ENCODE measurements at places on chromosomes 5 and 9. TPM values are rescaled to one million over a fixed set of nuclear protein-coding genes. Genes with fewer than 3 reads are reported as not detected.
A peak's percentile ranks its signal among the peaks of the same experiment; 100 is the strongest.

Gene PFN3
- total RNA-seq, result not detected

Gene CDO1
- total RNA-seq, result 27.1 TPM

Gene TMC1
- total RNA-seq, result not detected

GRCh38 chr5:34857161-34857560, 18.2 kb downstream of the TTC23L start:
- DNase-seq, result no peak
- no peak overlapping the region for H3K4me3 ChIP-seq
- H3K27ac ChIP-seq, result no peak overlapping the region
- H3K4me1 ChIP-seq, result no peaks in the 10 kb centered on the region
- no peaks in the 10 kb centered on the region for H3K36me3 ChIP-seq

Gene SLC36A2
- not detected for total RNA-seq

Gene IFNB1
- not detected for total RNA-seq

DNA sequence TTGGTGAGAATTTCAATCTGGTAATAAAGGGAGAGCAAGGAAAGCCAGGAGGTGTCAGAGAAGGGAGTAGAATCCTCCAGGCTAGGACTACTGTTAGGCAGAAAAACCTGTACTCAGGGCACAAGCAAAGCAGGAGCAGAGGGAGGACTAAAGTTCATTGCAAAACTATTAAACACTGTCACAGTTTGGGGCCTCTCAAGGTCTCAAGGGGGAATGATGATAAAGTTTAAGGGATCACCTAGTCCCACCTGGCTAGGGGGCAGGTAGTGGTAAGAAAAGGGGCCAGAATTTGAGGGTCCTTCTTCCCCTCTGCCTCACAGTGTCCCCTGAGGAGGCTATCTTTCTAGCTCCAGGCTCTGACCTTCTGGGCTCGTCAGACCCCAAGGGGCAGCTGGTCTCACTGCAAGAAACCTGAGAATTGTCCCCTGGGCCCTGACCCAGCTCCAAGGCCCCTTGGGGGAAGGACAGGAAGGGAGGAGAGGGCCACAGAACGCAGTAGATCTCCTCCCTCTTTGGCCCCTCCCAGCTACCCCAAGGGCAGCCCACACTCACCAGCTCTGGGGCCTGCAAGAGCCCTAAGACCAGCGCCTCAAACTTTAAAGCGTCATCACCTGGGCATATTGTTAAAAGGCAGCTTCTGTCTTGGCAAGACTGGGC, 974 bp downstream of the CCDC69 start:
- no peaks in the 10 kb centered on the region for H3K36me3 ChIP-seq
- peak overlapping the region; percentile 72 for H3K4me3 ChIP-seq
- no peaks in the 10 kb centered on the region for H3K27me3 ChIP-seq

DNA sequence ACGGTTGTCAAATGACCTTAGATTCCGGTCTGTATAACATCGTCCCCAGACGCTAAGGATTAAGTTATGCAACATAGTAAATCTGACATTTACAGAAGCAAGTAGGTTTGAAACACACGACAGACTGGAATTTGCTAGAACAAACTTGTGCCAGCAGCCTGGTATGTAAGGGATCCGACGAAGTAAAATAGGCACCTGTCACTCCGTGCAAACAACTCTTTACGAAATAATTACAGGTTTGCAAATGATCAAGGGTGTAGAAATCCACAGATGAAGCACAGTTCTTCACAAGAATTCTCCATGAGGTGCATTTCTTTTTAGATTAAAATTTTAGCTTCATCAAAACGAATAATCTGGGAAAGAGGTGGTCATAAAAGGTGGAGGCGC, 508 bp downstream of the MOCS2 start:
- H3K4me1 ChIP-seq, result peaks cover 4% of the 10 kb centered on the region
- peak; percentile 14 for DNase-seq
- H3K27ac ChIP-seq, result no peak overlapping the region
- peak overlapping the region; percentile 65 for H3K4me3 ChIP-seq
- no peaks in the 10 kb centered on the region for H3K27me3 ChIP-seq
- H3K36me3 ChIP-seq, result no peaks in the 10 kb centered on the region

Gene SOWAHA
- total RNA-seq, result 0.14 TPM

Gene TPM2
- 899 TPM for total RNA-seq

DNA sequence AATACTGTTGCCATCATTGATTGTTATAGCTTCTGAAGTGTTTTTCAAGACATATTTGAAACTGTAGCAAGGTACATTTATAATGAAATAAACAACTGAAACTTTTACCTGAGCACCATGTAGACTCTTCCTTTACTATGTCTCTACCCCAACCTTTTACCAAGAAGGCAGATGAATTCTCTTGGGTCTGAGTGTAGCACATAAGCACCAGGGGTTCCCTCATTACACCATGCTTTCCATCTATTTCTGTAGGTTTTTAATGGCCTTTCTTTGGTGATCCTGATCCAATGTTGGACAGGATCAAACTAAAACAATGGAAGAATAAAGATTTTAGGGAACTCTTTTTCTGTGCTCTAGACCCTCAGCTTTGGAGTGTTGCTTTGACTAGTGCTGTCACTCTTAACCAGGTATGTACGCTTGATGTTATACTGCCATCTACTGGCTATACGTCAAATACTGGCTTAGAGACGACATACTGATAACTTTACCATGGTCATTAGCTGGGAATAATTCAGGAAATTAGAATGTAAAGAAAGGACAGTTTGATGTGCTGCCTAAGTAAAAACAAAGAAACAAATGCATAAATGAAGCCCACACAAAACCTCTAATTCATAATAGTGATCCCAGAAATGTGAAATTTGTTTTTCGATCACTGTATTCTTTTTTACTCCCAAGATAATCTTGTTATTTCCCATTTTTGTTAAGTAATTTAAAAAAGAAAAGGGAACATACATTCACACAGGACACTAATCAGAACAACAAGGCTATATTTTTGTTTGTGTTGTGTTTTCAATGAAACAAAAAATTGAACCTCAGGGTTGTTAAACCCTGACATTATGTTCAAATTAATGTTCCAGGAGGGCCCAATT, 30.7 kb downstream of the IFNW1 start:
- H3K27me3 ChIP-seq, result no peaks in the 10 kb centered on the region
- no peaks in the 10 kb centered on the region for H3K36me3 ChIP-seq
- H3K4me3 ChIP-seq, result no peak overlapping the region
- H3K4me1 ChIP-seq, result no peaks in the 10 kb centered on the region
- peak; percentile 79 for DNase-seq

GRCh38 chr5:69006030-69006429, 87.8 kb upstream of the SLC30A5 start:
- H3K4me3 ChIP-seq, result no peak overlapping the region
- H3K4me1 ChIP-seq, result no peaks in the 10 kb centered on the region
- no peaks in the 10 kb centered on the region for H3K27me3 ChIP-seq
- H3K36me3 ChIP-seq, result no peaks in the 10 kb centered on the region
- DNase-seq, result no peak
- no peak overlapping the region for H3K27ac ChIP-seq

DNA sequence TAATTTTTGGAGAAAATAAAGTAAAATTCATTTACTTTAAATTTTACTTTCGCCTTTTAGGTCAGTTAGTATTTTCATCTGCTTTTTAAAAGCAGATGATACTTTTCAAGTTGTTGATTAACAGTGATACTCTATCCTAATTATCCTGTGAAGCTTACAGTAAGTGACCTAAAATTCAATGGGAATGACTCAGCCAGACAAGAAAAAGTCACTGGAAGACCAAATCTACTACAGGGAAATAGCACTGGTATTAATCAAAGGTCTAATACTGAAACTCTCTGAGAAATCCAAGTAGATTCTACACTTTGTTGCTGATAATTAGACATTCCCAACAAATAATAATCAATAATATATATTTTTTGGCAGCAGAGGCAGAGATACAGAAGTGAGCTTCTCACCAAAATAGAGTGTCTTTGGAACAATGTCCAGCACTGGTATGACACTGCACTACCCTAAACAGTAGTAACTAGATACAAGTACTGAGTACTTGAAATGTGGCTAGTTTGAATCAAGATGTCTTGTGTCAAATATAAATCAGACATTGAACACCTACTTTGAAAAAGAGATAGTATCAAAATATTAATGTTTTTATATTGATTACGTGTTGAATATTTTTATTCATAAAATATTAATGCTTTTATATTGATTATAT, 22.8 kb upstream of the ELL2 start:
- H3K27ac ChIP-seq, result peak overlapping the region; percentile 7
- H3K36me3 ChIP-seq, result no peaks in the 10 kb centered on the region
- peak; percentile 30 for DNase-seq
- no peaks in the 10 kb centered on the region for H3K27me3 ChIP-seq

GRCh38 chr5:7679663-7680062, 171.3 kb downstream of the CFAP90 start:
- no peak overlapping the region for H3K27ac ChIP-seq
- no peak for DNase-seq
- H3K4me1 ChIP-seq, result no peaks in the 10 kb centered on the region
- H3K4me3 ChIP-seq, result no peak overlapping the region

Gene SPATA31C1
- not detected for total RNA-seq

GRCh38 chr5:154755361-154756008, at the start of gene LARP1:
TSS of gene LARP1 (plus strand) at chr5:154755377. CDS start at chr5:154755758, 381 bp downstream.
- peaks cover 27% of the 10 kb centered on the region for H3K4me1 ChIP-seq
- H3K4me3 ChIP-seq, result peak within 1 kb of the TSS; percentile 91
- H3K27ac ChIP-seq, result peak within 1 kb of the TSS; percentile 95
- DNase-seq, result peak; percentile 27

DNA sequence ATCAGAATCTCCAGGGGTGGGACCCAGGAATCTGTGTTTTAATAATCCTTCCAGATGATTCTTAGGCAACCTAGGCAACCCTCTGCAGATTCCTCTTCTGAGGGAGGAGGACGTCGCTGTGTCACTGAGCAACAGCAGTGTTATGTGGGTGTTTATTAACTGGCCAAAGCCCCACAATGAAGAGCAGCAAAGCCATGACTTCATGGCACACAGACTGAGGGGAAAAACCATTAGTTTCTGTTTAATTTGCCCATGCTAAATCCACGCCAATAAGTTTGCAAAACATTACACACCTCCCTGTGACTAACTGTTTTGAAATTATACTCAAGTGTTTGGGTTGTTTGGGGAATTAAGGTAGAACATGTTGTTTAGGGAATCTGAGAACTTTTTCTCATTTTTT, 83.7 kb upstream of the TMED7 start:
- no peaks in the 10 kb centered on the region for H3K27me3 ChIP-seq
- H3K4me3 ChIP-seq, result no peak overlapping the region
- H3K27ac ChIP-seq, result no peak overlapping the region
- no peak for DNase-seq
- H3K4me1 ChIP-seq, result no peaks in the 10 kb centered on the region
- no peaks in the 10 kb centered on the region for H3K36me3 ChIP-seq

Gene SIL1
- total RNA-seq, result 49.8 TPM

- no peak overlapping the region for H3K27ac ChIP-seq
- H3K4me3 ChIP-seq, result no peak overlapping the region
- peak; percentile 21 for DNase-seq
- H3K4me1 ChIP-seq, result no peaks in the 10 kb centered on the region
Observed at GRCh38 chr9:32965999-32966722, 35.3 kb downstream of the APTX start.

DNA sequence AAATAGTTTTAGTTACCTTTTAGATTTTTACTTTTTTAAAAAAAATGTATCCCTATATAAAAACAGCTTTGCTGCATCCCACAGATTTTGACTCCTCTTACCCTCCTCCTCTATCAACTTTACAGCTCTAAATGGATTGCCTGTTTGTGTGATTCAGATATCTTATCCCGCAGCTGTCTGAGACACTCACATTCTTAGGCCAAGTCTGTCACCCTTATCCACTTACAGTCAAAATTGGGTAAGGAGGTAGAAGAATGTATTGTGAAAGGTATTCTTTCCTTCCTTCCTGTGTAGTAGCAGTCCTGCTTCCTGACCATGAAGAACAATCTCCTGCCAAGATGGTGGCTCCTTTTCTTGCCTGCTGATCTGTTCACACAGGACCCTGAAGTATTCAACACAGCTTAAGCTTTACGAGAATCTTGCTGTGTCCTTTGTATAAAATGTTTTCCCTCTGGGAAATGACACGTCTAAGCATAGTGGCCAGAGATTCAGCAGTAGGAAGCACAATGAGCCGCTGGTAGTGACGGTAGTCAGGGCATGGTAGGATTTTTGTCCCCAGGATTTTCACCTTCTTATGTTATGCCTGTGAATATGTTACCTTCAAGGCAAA, 67.7 kb upstream of the ST8SIA4 start:
- H3K4me3 ChIP-seq, result no peak overlapping the region
- H3K36me3 ChIP-seq, result no peaks in the 10 kb centered on the region
- H3K4me1 ChIP-seq, result no peaks in the 10 kb centered on the region
- DNase-seq, result no peak
- no peak overlapping the region for H3K27ac ChIP-seq
- no peaks in the 10 kb centered on the region for H3K27me3 ChIP-seq

DNA sequence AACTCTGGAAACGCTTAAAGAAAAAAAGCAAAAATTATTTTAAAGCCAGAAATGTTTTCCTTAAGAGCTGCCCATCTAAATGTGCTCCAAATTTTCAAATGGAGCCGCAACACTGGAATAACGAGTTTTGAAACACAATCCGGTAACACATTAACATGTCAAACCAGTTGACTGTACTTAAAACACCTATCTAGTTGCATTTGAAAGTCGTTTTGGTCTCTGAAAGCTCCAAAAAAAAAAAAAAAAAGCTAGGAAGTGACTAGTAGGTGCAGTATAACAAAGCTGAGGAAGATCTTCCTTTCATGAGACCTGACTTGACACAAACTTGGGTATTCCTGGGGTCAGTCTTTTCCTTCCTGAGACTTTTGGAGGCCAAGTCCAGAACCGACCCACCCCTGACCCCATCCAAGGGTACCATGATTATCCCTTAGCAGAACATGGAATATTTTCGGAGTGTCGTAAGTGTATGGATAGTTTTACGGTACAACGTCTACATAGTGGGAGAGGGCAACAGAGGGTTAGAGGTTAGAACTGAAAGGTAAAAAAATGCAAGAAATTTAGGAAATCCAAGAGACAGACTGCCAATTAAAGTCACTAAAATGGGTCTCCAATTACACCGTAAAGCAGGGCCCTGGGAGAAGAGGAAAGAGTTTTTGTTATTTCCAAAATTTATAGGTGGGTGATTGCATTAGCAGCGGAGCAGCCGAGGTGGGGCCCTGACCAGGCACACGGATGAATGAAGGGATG, 812 bp downstream of the CETN3 start:
- peaks cover 9% of the 10 kb centered on the region for H3K36me3 ChIP-seq
- no peaks in the 10 kb centered on the region for H3K27me3 ChIP-seq
- DNase-seq, result peak; percentile 5
- peak overlapping the region; percentile 95 for H3K4me3 ChIP-seq

Gene TRIM36
- total RNA-seq, result 2.6 TPM

Gene SGCD
- total RNA-seq, result 1.3 TPM

- no peaks in the 10 kb centered on the region for H3K36me3 ChIP-seq
- DNase-seq, result no peak
- no peaks in the 10 kb centered on the region for H3K4me1 ChIP-seq
- no peak overlapping the region for H3K27ac ChIP-seq
Observed at GRCh38 chr9:86500031-86500430, 145.8 kb upstream of the TUT7 start.

DNA sequence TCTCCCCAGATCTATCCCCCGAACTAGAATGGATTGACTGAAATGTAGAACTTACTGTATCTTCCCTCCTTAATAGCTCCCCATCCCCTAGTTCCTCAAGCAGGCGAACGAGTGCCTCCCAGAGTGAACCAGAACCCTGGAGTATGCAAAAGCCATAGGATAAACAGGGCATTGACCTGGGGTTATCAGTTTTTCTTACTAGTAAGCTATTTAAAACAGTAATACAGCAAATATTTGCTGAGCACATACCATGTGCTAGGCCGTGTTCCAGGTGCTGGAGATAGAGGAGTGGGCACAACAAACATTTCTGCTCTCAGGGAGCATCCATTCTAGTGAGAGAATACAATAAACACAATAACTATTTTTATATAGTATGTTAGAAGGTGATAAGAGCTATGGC, 1.8 kb downstream of the SKP2 start:
- peak overlapping the region; percentile 84 for H3K4me3 ChIP-seq
- peaks cover 49% of the 10 kb centered on the region for H3K4me1 ChIP-seq
- no peaks in the 10 kb centered on the region for H3K27me3 ChIP-seq
- no peak for DNase-seq

Gene B4GALT1
- 33.6 TPM for total RNA-seq

Gene PCDHB8
- 20.8 TPM for total RNA-seq

Gene GPR151
- total RNA-seq, result not detected
